ENCODE measurements at places on chromosomes 5 and 9.
A peak's percentile ranks its signal among the peaks of the same experiment; 100 is the strongest.

GRCh38 chr5:28399211-28399610 lies 1360.8 kb upstream of the CDH9 start:
- no peak for DNase-seq

DNA sequence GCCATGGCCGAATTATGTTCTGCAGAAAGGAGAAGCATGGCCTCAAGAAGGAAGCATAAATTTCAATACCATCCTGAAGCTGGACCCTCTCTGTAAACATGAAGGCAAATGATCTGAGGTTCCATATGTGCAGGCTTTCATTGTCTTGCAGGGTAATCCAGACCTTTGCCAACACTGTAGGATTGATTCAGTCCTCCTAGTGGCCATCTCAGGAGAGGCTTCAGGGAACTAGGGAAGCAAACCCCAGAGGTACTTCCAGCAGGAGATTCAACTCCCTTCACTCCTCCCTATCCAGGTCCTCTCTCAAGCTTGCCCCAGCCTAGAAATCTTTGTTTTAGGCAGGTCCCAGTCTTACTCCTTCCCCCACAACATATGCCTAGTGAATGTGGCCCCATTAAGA lies 99.3 kb upstream of the HCN1 start:
- no peak for DNase-seq

GRCh38 chr5:157026789-157027424 lies 32.0 kb downstream of the HAVCR1 start:
- peak; percentile 22 for DNase-seq

- DNase-seq = no peak
Observed at GRCh38 chr9:88577256-88578120, 42.5 kb downstream of the NXNL2 start.

DNA sequence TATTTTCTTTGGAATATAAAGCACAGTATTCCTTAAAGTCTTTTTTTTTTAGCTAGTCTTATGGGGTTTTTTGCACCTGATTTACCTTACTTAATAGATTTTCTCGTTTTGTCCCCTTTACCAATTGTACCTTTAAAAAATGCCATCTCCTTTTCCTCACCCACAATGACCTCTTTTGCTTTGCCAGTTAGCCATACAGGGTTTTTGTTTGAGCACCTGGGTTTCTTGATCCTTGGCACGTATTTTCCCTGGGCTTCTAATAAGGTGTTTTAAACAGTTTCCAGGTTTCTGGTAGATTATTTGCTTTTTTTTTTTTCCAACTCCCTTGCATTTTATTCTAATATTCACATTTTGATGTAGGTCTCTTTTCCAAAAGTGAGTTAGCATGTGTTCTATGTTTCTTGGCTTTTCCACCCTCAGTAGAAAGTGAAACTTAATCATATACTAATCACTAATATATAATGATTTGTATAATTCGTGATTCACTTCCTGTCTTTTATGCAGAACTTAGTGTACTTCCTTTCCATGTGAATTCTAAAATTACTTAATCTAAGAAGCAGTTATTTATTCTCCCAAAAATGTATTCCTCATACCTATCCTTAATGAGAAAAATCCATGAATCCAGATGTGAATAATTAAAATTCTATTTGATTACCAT lies 673.9 kb upstream of the RGMB start:
- DNase-seq = no peak

- DNase-seq = no peak
Observed at GRCh38 chr9:134225186-134225585, 60.8 kb upstream of the RNU6ATAC start.

DNA sequence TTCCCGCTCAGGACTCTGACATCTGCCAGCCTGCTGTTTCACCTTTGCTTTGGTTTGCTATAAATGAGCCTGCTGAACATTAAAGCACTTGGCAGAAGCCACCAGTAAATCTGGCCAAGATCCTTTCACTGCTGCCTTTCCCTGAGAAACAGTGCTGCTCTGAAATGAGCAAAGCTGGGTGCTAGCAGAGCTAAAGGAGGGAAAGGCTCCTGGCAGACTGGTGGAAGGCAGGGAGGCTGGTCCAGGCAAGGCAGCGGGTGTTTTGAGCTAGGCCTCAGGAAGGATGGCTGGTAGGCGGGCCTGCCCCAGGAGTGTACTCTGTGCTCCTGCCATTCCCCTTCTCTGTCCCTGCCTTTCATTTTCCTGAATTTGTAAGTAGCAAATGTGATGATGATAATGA lies 52.5 kb upstream of the PTGS1 start:
- DNase-seq = peak; percentile 14

GRCh38 chr9:33017283-33018041 lies 7.6 kb upstream of the DNAJA1 start:
- DNase-seq = no peak

DNA sequence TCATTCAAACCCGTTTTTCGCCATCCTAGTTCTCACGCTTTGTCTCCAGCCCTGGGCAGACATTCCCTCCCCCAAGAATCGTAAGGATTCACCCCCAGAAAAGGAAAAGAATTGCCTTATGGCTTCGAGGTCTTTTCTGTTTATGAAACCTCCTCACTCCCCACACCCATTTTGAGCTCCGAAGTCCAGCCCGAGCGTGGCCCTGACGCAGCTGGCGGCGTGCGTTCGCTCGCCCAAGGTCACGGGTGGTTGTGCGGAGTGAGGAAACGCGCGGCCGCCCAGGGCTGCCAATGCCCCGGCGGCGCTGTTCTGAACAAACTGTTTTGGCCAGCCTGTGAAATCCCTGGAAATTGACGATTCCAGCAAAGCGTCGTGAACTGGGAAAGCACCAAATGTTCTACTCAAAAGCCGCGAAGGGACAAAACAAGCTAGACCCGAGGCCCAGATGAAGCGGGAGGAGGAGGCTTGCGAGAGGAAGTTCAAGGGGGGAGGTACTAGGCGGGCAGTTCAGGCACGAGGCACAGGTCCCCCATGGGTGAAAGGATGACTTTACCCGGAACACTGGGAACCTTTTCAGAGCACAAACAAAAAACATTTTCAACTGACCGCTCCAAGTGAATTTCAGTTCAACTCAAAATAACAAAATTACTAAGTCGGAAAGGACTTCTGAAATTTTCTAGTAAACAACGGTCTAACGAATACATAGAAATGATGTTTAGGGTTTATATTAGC lies 683 bp upstream of the ZFAND5 start:
- peak; percentile 85 for DNase-seq

GRCh38 chr9:79428422-79428821 lies 143.3 kb upstream of the TLE4 start:
- DNase-seq = no peak

DNA sequence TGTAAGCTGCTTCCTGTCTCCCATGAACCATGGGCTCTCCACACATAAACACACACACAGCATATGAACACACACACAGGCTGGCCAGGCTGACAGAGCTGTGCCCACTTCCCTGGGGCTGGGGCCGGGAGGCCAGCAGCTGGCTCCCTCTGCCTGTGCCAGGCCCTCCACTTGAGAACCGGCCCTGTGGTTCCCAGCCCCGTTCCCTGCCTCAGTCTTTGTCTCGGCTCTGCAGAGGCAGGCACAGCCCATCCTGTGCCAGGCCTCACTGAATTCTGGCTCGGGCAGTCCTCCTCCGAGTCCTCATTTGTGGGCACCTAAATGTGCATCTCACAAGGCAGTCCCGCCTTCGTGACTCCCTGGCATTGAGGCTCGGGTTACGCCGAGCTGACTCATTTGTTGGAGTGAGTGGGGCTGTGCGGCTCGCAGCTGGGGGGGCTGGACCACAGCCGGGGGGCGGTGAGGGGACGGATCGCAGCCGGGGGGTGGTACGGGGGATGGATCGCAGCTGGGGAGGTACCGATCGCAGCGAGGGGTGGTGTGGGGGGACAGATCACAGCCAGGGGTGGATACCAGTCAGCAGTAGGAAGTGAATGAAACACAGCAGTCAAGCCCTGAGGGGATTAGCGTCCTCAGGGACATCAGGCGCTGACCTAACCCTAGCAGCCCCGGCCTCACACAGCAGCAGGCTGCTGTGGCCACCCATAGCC lies 72.3 kb downstream of the PSMB7 start:
- DNase-seq = peak; percentile 83

DNA sequence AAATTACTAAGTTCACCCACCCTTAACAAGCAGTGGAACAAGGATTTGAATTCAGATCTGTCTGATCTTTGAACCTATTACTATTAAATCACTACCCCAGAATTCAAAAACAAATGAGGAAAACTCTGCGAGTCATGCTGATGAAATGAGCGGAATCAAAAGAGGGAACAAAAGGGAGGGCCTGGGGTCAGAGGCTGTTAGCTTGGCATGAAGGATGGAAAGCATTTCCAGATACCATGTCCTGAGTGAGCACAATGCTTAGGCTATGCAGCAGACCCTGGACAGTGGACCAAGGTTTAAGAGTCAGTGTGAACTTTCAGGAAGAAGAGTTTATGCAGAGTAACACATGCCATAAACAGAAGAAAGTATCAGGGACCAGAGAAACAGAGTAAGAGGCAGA lies 30.5 kb downstream of the GRIA1 start:
- DNase-seq = no peak

DNA sequence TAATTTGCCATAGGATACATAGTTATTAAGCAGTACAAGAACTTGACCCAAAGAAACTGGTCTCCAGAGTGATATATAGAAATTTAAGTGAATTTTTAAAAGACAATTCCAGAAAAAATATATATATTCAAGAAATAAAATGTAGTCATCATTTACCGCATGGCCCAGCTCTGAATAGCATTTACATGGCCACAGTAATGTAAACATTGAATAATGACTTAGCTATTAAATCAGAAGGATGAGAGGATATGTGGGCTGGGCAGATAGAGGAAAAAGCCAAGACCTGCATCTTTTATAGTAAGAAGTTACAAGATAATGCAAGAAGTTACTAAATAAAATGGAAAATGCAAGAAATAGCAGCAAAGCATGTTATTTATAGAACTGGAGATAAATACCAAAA lies 405.2 kb upstream of the WWC1 start:
- no peak for DNase-seq

DNA sequence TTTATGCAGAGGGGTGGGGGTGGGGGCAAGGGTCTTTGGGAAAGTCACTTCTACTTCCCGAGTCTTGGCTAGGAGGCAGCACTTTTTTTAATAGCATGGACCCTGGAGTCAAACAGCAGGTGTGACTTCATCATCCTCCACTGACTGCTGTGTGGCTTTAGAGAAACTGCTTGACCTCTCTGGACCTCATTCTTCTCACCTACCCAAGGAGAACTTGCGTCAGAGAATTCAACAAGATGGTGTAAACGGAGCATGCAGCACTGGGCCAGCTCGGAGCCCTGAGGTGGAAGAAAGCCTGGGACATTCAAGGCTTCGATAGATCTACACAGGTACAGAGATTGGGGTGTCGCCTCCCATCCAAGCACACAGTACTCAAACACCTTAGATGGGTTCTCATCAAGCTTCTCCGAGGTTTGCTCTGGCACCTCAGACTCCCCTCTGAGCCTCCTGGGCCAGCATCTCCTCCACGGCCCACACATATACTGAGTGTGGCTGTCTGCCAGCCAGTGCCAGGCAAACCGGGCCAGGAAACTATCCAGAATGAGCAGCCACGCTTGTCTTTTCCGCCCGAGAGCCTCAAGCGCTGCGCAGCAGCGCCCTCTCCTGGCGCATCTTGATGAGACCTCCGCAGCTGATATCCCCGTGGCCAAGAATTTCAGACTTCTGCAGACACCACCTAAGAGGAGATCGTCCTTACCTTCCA lies 4.6 kb upstream of the SLC25A48 start:
- peak; percentile 53 for DNase-seq

GRCh38 chr9:106405871-106406435 lies 457.0 kb upstream of the ZNF462 start:
- no peak for DNase-seq

- no peak for DNase-seq
Observed at GRCh38 chr5:179269781-179270543, 75.3 kb downstream of the ADAMTS2 start.

GRCh38 chr5:173928871-173929574 lies 40.9 kb downstream of the CPEB4 start:
- DNase-seq = no peak

DNA sequence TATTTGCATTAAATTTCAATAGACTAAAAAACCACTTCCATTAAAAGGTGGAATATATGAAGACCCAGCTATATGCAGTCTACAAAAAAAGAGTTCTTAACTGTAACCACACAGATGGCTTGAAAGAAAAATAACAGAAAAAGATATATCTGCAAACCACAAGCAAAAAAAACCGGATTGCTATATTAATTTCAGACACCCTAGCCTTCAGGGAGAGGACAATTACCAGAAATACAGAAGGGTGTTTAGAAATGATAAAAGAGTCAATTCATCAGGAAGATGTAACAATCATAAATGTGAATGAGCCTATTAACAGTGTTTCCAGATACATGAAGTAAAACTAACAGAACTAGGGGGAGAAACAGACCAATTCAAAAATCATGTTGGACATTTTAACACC lies 56.9 kb upstream of the SMIM23 start:
- DNase-seq = no peak

DNA sequence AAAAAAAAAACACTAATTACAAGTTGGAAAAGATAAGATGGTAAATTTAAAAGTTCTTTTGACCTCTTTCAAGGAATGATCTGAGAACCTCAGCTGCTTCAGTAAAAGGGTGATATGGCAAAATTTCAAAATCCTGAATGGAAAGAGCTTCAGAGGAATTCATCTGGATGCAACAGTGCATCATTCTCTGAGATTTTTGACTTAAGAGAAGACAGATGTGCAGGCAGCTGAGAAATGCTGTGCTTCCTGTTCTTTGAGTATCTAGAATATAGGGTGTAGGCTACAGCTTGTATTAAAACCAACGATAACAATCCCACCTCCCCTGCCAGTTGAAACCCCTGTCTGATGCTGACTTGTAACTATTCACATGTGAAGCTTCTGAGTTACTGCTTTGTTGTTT lies 6.2 kb downstream of the FRMPD1 start:
- DNase-seq = no peak

- no peak for DNase-seq
Observed at GRCh38 chr9:33082538-33083326, 6.3 kb upstream of the SMU1 start.

DNA sequence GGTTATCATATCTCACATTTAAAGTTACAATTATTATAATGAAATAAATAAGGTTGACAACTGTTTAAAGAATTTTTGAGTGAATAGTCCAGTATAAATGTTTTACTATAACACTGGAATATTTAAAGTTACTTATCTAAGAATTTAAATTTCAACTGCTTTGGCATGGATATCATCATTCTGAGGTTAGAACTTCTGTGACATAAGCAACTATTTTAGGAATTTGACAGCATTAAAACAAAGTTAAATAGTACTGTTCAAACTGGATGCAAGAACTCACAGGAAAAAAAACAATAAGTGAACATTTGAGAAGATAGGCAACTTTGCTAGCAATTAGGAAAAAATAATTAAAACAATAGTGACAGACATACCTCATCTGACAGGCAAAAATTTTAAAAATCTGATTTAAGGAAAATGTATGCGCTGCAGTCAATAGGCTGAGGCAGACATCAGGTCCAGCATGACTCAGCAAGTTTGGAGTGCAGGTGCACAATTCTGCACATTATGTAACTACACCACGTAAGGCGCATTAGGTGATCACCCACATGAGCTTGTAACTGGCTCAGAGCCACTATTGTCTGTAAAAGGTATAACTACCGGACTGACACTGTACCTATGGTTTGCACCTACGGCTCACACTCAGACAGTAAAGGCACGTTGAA lies 180.6 kb downstream of the PDE4D start:
- no peak for DNase-seq

- DNase-seq = no peak
Observed at GRCh38 chr5:61232490-61233050, 70.3 kb upstream of the SMIM15 start.
